Stimulated activated CD8-positive, alpha-beta memory T cell treated with anti-CD3 and anti-CD28 coated beads, Interleukin-15, amount 100 ng/mL, for 4 hours (primary cell): ENCODE measurements at places on chromosomes 1 and 21.

DNA sequence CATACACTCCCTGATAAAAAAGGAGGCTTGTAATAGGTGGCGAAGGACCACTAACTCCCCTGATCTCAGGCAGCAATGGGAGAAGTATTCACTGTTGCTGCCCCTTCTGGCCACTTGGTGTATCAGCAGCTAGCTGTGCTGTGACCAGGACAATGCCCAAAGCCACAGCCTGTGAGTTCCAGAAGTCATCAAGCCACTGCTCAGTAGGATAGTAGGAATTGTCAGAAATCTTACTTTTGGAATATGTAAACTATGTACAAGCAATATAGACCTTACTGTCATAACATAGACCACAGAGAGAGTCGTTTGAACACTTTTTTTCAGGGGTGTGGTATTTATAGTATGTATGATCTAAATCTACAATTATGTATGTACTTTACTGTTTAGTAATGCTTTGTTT is 248.3 kb upstream of the CAMK1G start:
- no peak for DNase-seq

DNA sequence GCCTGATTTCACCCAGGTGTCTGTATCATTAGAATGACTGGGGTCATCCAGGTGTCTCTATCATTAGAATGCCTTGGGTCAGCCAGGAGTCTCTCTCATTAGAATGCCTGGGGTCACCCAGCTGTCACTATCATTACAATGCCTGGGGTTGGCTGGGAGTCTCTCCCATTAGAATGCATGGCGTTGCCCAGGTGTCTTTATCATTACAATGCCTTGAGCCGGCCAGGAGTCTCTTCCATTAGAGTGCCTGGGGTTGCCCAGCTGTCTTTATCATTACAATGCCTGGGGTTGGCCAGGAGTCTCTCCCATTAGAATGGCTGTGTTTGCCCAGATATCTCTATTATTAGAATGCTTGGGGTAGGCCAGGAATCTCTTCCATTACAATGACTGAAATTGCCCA is 61.6 kb downstream of the RNF187 start:
- DNase-seq: no peak

DNA sequence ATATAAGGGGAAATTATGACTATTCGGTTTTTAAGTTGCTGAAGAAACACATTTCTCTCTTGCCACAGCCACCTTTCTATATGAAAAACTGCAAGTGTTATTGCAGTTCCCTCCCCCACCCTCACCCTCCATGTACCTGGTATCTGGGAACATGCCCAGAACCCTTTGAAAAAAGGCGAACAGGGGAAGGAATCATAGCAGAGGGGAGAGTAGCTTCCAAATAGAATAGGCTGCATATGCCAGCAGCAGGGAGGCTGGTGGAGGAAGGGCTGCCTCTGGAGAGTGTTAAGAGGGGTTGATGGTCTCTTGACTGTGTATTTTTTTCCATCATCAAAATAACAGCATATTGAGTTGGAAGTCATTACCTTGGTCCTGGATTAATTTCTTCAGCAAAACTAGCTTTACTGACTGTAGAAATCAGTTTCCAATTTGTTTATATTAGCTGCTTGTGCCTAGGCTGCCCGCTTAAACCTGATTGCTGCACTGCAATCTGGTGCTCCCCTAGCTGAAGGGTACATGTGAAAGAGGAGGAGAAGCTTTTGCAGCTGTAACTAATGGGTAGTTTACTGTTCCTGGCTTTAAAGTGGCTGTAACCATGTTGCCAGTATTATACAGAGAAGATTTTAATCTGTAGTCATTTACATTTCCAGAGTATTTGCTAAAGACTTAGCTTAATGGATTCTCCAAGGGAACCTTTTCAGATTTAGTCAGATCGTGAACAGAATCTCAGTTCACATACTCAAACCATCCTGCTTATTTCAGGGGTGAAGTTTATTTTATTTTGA is 22.7 kb downstream of the AHCYL1 start:
- no peak for DNase-seq

DNA sequence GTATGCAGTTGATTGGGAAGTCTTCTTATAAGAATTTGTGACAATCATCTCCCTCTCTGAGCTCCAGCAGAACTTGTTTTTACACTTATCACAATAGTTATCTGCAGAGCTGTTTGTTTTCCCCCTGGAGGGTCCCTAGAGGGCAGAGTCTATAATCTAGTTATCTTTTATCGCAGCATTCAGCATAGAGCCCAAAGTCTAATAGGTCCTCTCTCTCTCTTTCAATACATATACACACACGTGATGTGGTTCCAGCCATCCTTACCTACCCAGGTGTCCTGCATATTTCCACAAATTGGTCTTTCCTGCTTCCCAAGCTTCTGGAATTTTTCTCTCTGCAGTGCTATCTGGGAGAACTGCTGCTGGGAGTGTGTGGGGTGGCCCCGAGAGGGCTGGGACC is 229.6 kb upstream of the KIAA0040 start:
- DNase-seq: no peak

- DNase-seq: no peak
These were observed 74.2 kb upstream of the PGD start for GRCh38 chr1:10324627-10325026.

GRCh38 chr21:43347461-43348169 is 79.3 kb downstream of the SIK1 start:
- no peak for DNase-seq

GRCh38 chr1:152343006-152343405 is 16.8 kb downstream of the FLG2 start:
- DNase-seq: no peak

GRCh38 chr1:177142010-177142409 is 22.5 kb downstream of the ASTN1 start:
- DNase-seq: no peak

DNA sequence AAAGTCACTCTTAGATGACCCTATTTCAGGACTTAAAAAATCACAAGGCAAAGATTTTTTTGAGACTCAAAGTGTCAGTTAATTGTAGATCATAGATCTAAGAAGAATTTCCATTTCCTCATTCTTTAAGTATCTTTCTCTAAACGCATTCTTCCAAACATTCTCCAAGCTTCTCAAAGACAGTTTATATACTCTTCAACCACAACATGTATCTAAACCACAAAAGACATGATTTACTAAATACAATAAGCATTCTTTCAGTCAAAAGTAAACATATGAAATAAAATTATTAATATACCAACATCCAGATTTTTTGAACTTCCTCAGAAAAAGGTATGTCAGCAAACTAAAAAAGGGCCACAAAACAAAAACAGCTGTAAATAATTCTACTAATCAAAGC is 24.4 kb downstream of the RC3H1 start:
- DNase-seq: no peak

- no peak for DNase-seq
These were observed 408.8 kb downstream of the PLA2G4A start for GRCh38 chr1:187237542-187237941.

DNA sequence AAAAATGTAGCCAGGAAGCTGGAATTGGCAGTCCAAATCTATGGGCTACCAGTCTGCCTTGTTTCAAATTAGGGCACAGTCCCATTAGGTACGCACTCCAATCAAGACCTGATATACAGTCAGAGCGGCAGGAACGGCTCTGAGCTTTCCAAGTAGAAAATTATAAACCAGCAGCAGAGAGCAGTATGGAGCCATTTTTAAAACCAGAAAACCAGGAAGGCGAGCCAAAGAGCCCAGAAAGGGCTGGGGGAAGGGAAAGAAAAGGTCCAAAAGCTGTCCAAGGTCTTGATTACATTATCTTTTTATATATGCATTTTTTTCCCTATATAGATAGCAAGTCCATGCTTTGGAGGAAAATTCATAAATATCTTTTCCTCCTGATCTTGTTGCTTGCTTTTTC is 719.0 kb downstream of the RWDD3 start:
- no peak for DNase-seq

DNA sequence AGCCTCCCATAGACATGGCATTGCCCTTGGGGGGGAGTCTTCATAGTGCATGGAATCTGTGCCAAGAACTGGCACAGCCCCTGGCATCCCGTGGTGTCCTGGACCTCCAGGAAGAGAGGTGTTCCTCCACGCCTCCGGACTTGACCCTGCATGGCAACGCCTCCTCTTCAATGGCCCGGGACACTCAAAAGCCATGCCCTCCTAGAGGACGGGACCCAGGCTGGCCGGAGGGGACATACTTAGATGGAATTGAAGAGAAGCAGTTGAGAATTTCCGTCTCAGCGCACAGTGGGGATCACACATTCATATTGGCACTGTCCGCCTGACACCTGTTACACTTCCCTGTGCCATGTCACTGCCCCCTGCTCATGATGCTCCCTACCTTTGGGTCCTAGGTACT is 38.4 kb upstream of the TENT5C start:
- no peak for DNase-seq

DNA sequence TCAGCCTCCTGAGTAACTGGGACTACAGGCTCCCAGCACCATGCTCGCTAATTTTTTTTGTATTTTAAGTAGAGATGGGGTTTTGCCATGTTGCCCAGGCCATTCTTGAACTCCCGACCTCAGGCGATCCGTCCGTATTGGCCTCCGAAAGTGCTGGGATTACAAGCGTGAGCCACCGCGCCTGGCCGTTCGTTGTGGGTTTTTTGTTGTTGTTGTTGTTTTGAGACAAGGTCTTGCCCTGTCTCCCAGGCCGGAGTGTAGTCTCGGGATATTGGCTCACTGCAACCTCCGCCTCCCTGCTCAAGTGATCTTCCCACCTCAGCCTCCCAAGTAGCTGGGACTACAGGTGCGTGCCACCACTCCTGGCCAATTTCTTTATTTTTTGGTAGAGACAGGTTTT is 4.7 kb upstream of the INAVA start:
- DNase-seq: no peak

GRCh38 chr1:89610457-89611011 is 22.4 kb upstream of the LRRC8C start:
- DNase-seq: no peak

DNA sequence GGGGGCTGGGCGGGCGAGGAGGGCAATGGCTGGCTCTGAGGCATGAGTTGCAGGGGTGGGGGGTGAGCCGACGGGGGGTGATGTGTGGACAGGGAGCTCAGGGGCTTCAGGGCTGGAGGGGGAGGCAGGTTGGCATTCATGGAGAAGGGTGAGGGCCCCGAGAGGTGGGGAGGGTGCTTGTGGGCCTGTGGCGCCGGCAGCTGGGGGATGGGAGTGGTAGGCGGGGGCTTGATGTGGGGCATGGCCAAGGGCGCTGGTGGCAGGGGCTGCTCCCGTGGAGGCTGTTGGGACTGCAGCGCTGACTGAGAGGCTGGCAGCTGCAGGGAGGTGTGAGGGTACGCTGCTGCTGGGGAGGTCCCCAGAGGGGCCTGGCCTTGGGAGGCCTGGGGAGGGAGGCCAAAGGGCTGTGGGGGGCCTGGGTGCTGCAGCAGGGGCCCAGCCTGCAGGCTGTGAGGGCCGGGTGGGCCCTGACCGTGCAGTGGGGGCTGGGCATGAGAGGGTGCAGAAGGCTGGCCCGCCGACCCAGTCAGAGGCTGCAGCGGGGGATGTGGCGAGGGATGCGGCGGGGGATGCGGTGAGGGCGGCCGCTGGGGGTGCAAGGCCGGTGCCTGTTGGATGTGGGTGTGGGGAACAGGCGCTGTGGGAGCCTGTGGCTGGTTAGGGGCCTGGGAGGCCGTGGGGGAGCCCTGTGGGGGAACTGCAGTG is 42.7 kb downstream of the SLC45A1 start:
- DNase-seq: no peak

DNA sequence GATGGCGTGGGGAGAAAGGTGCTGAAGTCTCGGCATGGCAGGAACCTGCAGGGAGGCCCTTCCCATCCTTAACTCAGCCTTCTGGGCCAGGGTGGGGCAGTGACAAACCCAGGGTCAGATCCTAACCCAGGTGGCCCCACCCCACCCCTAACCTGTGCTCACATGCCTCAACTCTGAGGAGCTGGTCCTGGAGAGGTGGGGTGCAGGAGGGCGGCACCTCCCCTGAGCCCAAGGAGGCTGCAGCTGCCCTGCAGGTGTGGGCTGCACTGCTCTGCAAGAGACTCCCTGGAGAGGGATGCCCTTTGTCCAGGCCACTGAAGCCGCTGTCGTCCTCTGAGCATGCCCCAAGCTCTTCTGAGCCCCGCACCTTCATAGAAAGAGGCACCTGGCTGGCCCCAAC is 15.2 kb upstream of the ADAMTSL4 start:
- no peak for DNase-seq

- DNase-seq: no peak
These were observed 1442.6 kb upstream of the B3GALT2 start for GRCh38 chr1:194629011-194629410.

GRCh38 chr1:244713332-244713731 is 60.4 kb downstream of the DESI2 start:
- no peak for DNase-seq

DNA sequence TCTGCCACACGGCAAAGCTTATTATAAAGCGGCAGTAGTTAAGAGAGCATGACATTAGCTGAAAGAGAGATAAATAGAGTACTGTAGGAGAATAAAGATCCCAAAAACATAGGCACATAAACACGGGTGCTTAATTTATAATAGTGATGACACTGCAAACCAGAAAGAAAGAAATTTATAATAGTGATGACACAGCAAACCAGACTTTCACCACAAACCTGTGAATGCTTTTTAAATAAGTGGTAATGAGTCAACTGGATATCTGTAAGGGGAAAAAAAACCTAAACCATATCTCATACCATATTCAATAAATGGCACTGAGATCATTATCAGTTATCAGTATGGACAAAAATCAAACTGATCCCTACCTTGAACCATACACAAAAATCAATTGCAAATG is 25.5 kb downstream of the USP1 start:
- DNase-seq: no peak

- DNase-seq: no peak
These were observed 22.9 kb downstream of the UMODL1 start for GRCh38 chr21:42093991-42094421.

DNA sequence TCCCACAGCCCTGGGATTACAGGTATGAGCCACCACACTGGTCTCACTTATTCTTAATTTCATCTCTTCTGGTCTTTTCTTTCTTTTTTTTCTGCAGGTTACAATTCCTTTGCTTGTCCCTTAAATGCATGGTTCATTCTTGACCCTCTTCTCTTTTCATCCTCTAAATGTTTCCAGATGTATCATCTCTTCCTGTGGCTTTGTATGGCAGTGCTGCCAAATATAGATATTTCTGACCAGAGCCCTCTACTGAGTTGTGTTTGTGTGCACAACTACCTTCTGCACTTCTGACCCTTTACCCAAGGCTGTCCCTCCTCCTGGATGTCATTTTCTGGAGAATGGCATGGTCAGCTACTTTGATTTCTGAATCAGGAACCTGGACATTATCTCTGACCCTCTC is 32.5 kb downstream of the OLFML3 start:
- no peak for DNase-seq

DNA sequence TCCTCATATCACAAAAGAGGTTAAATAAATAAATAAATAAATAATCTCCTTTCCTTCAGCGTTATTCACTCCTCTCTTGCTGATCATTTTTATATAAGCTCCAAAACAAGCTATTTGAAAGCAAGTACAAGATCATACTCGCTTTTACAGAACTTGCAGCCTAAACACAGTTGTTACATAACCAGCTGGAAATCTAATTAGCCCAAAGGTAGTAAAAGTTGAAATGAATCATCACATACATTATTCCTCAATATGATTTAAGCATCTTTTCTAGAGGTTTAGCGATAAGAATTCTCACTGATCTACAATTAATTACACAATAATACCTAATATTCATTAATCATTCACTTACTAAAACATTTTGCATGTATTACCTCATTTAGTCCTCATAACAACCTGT is 160.2 kb downstream of the COP1 start:
- DNase-seq: no peak

- DNase-seq: no peak
These were observed 366.5 kb downstream of the MATN1 start for GRCh38 chr1:30356839-30357238.

GRCh38 chr1:240099748-240100147 is 8.1 kb downstream of the FMN2 start:
- no peak for DNase-seq

- no peak for DNase-seq
These were observed at the start of gene IL19 for GRCh38 chr1:206770531-206771337. IL19 (plus strand) TSS chr1:206770773; CDS start chr1:206836663, 65,890 bp downstream.
